ENCODE measurements at places on chromosomes 12 and 14. TPM values are rescaled to one million over a fixed set of nuclear protein-coding genes. Genes with fewer than 3 reads are reported as not detected.

DNA sequence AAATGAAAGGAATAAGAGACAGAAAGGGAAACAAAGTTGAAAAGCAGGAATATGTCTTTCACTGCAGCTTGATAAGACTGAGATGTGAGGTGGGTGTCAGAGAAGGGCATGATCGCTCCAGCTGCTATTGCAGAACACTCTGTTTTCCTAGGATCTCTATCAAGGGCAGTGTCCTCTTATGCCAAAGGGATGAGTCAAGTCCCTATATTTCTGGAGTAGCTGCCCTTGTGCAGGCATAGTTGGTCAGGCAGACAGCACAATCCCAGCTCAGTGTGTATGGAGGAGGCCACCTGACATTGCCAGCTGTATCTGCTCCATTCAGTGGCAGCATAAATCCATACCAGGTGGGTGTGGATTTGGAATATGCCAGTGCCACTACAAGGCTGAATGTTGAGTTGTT lies 101.6 kb downstream of the DAD1 start:
- DNase-seq = no peak

Gene CCDC175
- total RNA-seq = not detected

Gene ANKS1B
- 4.8 TPM for total RNA-seq

- DNase-seq = no peak
Measured at GRCh38 chr12:47732504-47732903, 7.2 kb upstream of the ENDOU start.

All from lower leg skin (tissue), 4 donors.